Activated CD4-positive, CD25-positive, alpha-beta regulatory T cell treated with anti-CD3 and anti-CD28 coated beads, Interleukin-2, amount 50 U/mL, for 72 hours (primary cell): ENCODE measurements at places on chromosomes 3 and 15.
A peak's percentile ranks its signal among the peaks of the same experiment; 100 is the strongest.

DNA sequence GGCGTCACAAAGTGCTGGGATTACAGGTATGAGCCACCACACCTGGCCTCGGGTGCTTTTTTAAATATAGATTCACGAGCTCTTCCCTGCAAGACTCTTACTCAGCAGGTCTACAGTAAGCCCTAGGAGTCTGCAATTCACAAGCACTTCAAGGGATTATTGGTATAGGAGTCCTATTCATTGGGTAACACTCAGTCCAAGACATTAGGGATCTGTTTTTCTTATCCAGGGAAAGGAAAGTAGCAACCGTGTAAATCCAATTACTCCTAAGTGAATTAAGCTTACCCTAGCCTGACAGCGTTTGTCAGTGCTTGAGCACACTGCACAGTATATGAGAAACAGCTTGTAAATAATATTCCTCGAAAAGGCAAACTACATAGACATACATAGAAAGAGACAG is 109.9 kb downstream of the SENP2 start:
- no peak for DNase-seq

DNA sequence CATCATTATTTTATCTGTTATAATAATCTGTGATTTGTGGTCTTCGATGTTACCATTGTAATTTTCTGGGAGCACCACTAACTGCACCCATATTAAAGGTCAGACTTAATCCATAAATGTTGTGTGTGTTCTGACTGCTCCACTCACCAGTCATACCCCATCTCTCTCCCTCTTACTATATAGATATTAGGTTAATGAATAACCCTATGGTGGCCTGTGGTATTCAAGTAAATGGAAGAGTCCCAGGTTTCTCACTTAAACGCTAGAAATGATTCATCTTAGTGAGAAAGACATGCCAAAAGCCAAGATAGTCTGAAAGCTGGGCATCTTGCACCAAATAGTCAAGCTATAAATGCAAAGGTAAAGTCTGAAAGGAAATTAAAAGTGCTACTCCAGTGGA is 1358.5 kb downstream of the ROBO2 start:
- DNase-seq = no peak

GRCh38 chr3:160401291-160402095 is 2.0 kb downstream of the SMC4 start:
- DNase-seq = no peak

DNA sequence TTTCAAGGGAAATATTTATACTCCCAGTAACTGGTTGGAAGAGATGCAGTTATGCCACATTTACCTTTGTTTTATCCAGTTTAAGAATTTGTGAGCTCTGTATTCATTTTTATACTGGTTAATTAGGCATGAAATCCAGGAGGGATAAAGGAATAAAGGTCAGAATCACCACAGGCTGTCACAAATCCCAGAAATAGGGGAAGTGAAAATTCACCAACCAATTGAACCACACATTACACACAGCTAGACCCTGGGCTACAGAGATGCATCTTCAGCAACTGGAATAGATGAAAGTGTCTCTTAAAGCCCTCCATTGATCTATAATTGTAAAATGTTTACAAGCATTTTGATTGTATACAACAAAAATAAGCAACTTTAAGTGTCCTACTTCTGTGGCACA is 18.5 kb downstream of the SERPINI1 start:
- DNase-seq = no peak

- peak; percentile 59 for DNase-seq
These were observed 332.1 kb downstream of the ARRDC4 start for GRCh38 chr15:98292442-98293240.

DNA sequence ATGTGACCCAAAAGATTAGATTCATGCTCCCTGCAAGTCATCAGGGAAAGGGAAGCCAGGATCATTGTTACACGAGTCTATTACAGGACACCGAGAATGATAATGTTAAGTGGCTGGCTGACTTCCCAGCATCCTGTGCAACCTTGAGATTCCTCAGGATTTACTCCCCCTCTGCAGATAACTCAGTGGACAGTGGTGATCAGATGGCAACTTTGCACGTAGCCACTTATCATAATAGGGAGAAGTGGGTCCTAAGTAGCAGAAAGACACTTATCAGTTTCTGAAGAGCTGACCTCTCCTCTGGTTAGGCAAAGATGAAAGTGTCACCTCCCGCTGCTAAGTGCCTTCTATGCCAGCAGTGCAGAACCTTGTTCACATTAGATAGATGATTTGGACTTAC is 6.7 kb upstream of the TMPRSS7 start:
- DNase-seq = no peak

DNA sequence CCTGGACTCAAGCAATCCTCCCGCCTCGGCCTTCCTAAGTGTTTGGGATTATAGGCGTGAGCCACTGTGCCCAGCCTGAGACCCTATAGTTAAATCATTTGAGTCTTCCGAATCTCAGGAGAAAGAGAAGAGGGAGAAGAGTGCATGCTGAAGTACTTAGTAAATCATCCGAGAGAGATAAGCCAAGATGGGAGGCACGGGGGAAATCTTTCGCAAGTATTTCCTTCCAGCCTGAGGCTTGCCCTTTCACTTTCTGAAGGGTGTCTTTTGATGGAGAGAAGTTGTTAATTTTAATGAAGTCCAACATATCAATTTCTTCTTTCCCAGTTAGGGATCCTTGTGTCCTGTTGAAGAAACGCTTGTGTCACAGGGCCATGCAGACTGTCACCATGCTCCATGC is 97.1 kb upstream of the SLC6A6 start:
- no peak for DNase-seq

DNA sequence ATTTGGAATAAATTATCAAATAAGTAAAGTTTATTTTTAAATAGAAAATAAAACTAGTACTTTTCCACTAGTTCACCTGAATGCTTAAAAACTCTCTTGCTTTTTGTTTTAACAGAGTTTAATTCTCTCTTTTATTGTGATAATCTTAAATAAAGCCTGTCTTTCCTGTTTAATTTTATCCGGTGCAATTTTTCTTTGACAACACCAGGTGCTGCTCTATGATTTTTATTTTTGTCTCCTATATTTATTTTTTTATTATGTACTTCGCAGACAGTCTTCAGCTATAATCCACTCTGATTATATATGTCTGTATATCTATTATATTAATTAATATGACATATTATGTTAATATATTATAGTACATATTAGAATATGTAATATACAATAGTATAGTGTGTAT is 1293.0 kb upstream of the EPHA6 start:
- no peak for DNase-seq

DNA sequence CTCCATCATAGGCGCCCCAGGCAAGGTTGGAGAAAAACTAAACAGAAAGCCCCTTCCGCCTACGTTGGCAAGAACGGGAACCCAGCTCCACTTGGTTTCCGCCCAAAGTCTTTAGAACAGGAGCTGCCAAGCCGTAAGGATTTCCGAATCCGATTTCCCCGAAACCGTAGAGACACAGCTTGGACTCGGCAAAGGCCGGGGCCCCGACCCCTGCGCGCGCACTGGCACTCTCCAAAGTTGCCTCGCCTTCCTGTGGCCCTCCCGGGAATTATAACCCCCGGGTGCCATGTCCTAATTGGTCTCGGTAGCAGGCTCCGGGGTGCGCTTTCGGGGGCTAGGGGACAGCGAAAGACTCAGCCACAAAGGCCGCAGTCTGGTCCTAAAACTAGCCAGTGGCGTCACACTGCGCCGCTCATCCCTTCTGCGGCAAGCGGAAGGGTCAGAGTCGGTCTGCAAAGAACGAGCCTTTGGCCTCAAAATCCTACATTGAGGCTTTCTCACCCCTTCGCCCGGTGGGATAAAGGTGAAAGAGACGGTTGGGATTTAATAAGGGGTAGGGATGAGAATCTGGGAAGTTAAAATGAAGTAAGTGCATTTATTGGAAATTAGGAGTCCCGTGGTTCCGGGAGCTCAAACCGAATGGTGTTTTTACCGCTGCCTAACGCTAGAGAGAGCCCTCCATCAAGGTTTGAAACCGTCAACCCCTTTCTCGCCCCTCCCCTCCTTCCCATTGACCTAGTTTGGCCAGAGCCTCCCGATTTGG is 6.8 kb downstream of the BCL6 start:
- DNase-seq = peak; percentile 59

- DNase-seq = no peak
These were observed 3.2 kb downstream of the LAMP3 start for GRCh38 chr3:183159333-183159732.

- peak; percentile 36 for DNase-seq
These were observed at the start of gene DZIP1L for GRCh38 chr3:138114988-138115971. TSS of gene DZIP1L (minus strand) at chr3:138115608. CDS start at chr3:138103971, 11,637 bp downstream.

GRCh38 chr3:25478211-25478757 is 50.2 kb downstream of the RARB start:
- no peak for DNase-seq

DNA sequence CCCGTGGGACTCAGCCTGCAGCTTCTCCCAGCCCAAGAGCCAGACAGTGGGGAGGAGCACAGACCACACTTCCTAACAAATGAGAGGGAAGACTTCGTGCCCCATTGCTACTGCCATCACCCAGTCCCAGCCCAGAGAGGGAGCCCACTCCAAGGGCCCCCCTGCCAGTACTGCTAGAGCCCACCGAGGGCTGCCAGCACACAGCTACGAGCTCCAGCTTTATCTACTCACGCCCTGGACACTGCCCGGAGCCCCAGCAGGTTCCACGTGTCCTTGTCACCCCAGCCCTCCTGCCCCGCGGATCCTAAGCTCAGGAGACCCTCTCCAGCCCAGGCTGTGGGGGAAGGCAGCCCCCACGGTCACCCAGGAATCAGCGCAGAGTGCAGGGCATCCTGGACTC is 1.9 kb downstream of the GOLGA8A start:
- no peak for DNase-seq

DNA sequence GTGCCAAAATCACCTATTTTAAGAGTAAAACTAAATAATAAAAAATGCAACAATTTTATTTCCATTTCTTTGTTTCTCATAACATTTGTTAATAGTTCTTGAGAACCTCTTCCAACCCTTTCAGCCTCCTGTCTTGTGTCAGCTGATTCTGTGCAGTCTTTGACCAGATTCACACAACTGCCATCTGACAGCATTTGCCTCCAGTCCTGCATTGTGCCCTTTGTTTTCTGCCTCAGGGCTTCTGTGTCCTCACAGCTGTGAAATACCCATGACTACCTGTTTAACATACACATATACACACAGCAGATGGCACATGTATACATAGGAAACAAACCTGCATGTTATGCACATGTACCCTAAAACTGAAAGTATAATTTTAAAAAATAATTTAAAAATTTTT is 13.2 kb upstream of the CNTN6 start:
- no peak for DNase-seq

DNA sequence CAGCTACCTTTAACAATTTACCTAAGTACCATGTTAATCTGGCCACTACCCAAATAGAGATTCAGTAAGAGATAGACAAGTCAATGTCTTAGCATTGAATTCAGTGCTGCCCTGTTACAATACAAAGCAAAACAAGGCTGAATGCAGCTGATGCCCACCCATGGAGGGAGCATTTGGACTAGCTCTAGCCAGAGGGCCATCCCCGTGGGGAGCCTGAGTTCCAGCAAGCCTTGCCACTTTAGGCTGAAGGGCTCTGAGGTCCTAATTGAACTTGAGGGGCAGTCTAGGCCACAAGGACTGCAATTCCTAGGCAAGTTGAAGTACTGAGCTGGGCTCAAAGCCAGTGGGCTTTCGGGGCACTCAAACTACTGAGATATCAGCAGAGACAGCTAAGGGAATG is 265.9 kb downstream of the EFHB start:
- no peak for DNase-seq
